Left colon (tissue), 2 donors: ENCODE measurements at places on chromosomes 13 and 19.

GRCh38 chr19:4849019-4849418 lies 17.5 kb upstream of the TICAM1 start:
- DNase-seq: no peak

DNA sequence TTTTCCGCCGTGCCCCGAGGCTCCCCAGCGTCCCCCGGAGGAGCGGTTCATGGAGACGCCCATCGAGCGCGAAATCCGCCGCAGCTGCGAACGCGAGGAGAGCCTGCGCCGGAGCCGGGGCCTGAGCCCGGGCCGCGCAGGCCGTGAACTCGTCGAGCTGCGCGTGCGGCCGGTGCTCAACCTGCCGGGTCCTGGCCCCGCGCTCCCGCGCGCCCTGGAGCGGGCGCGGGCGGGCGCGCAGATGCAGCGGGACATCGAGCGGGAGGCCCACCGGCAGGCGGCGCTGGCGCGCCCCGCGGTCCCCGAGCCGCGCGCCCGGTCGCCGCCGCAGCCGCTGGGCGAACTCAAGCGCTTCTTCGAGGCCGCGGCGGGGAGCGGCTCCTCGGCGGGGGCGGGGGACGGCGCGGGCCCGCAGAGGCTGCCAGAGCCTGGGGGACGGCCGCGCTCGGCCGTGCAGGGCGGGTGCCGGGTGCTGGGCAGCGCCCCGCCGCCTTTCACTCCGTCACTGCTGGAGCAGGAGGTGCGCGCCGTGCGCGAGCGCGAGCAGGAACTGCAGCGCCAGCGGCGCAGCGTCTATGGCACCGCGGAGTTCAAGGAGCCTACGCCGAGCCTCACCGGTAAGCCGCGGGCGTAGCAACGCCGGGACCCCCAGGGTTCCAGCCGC lies 807 bp downstream of the MISP3 start:
- peak; percentile 85 for DNase-seq

DNA sequence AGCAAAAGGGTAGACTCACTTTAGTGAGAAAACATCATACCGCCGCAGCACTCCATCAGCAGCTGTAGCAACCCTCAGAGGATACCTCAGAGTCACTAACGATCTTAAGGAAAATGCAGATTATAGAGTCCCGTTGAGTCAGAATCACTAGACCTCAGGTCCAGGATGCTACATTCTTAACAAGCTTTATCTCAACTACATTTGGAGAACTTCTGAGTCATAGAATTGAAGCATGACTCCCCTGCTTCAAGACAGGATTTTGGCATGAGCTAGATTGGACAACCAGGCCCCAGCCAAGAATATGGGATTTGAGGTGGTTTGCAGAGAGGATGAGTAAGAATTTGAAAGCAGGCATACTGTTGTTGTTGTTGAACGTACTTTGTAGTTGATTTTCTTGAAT lies 118.9 kb upstream of the UBL3 start:
- no peak for DNase-seq

- DNase-seq: peak; percentile 72
Observed at GRCh38 chr19:49570138-49570856, 10.1 kb downstream of the NOSIP start.
